Kidney epithelial cell (primary cell): ENCODE measurements at places on chromosomes 11 and 22. TPM values are rescaled to one million over a fixed set of nuclear protein-coding genes. Genes with fewer than 3 reads are reported as not detected.

Gene FOLH1
- 0.29 TPM in 1 of 2 replicates, not detected in the other for total RNA-seq

Gene OR5B21
- not detected in 2 replicates for total RNA-seq

Gene CD59
- total RNA-seq = 468 and 469 TPM in 2 replicates

Gene FLRT1
- total RNA-seq = 0.13 and 0.14 TPM in 2 replicates

Gene GUCY1A2
- 1.6 and 2.0 TPM in 2 replicates for total RNA-seq

Gene MAPK8IP2
- total RNA-seq = 0.84 and 1.0 TPM in 2 replicates

Gene PVALB
- not detected in 2 replicates for total RNA-seq

Gene CYP2D6
- 0.58 and 1.1 TPM in 2 replicates for total RNA-seq

Gene RAG2
- total RNA-seq = not detected in 2 replicates

Gene TMPRSS6
- not detected in 2 replicates for total RNA-seq

Gene CHCHD10
- total RNA-seq = 13.5 and 21.0 TPM in 2 replicates

Gene YWHAH
- 163 and 183 TPM in 2 replicates for total RNA-seq

Gene SLC16A8
- total RNA-seq = 0.08 and 0.14 TPM in 2 replicates

Gene HEPN1
- not detected in 2 replicates for total RNA-seq

Gene OR52I2
- total RNA-seq = not detected in 2 replicates

Gene KRTAP5-9
- not detected in 2 replicates for total RNA-seq

Gene MAPK8IP1
- total RNA-seq = 13.2 and 14.8 TPM in 2 replicates

Gene YPEL4
- total RNA-seq = 1.4 TPM in 1 of 2 replicates, not detected in the other

Gene PIK3IP1
- total RNA-seq = 14.0 and 17.5 TPM in 2 replicates

Gene ATP5MG
- 52.6 and 52.7 TPM in 2 replicates for total RNA-seq

Gene TPBGL
- total RNA-seq = 0.04 TPM in 1 of 2 replicates, not detected in the other

Gene HORMAD2
- not detected in 2 replicates for total RNA-seq

Gene OR51A4
- total RNA-seq = not detected in 2 replicates

Gene GNAZ
- total RNA-seq = 8.0 and 9.2 TPM in 2 replicates

Gene GDPD4
- total RNA-seq = 0.08 TPM in 1 of 2 replicates, not detected in the other

Gene PIWIL4
- total RNA-seq = 1.8 and 3.7 TPM in 2 replicates

Gene IFITM10
- 0.14 and 1.1 TPM in 2 replicates for total RNA-seq

Gene TSPAN18
- 4.7 and 5.2 TPM in 2 replicates for total RNA-seq

Gene ARRB1
- 8.8 and 24.3 TPM in 2 replicates for total RNA-seq

Gene TRPC6
- not detected in 2 replicates for total RNA-seq

Gene TMEM191B
- 1.0 and 3.0 TPM in 2 replicates for total RNA-seq

Gene ABCC8
- total RNA-seq = not detected in 2 replicates

Gene RCOR2
- 7.8 and 11.5 TPM in 2 replicates for total RNA-seq

Gene C11orf86
- not detected in 2 replicates for total RNA-seq

Gene TPP1
- total RNA-seq = 72.4 and 77.7 TPM in 2 replicates

Gene KIF18A
- total RNA-seq = 1.9 and 2.1 TPM in 2 replicates

Gene SCUBE1
- total RNA-seq = 0.04 and 0.82 TPM in 2 replicates

Gene ANKK1
- total RNA-seq = 0.50 and 0.75 TPM in 2 replicates

Gene SLC5A12
- total RNA-seq = not detected in 2 replicates

Gene STK33
- 14.9 and 15.7 TPM in 2 replicates for total RNA-seq

Gene POU2AF3
- 0.25 TPM in 1 of 2 replicates, not detected in the other for total RNA-seq

Gene PLEKHA7
- 17.7 and 25.3 TPM in 2 replicates for total RNA-seq

Gene TMPRSS5
- 0.07 TPM in 1 of 2 replicates, not detected in the other for total RNA-seq

Gene CDC45
- 5.6 and 10.5 TPM in 2 replicates for total RNA-seq

Gene IL18
- 8.4 and 15.5 TPM in 2 replicates for total RNA-seq

Gene OSBPL5
- 9.2 and 10.2 TPM in 2 replicates for total RNA-seq

Gene DSCAML1
- 0.21 and 3.1 TPM in 2 replicates for total RNA-seq

Gene PRR33
- total RNA-seq = not detected in 2 replicates

Gene CNGA4
- 0.14 and 0.54 TPM in 2 replicates for total RNA-seq

Gene TSSK2
- total RNA-seq = not detected in 2 replicates

Gene MIAT
- 0.50 and 3.0 TPM in 2 replicates for total RNA-seq

Gene NRXN2
- not detected in 2 replicates for total RNA-seq

Gene PHLDB1
- total RNA-seq = 99.0 and 107 TPM in 2 replicates
